ENCODE measurements at places on chromosomes 2 and 18.

DNA sequence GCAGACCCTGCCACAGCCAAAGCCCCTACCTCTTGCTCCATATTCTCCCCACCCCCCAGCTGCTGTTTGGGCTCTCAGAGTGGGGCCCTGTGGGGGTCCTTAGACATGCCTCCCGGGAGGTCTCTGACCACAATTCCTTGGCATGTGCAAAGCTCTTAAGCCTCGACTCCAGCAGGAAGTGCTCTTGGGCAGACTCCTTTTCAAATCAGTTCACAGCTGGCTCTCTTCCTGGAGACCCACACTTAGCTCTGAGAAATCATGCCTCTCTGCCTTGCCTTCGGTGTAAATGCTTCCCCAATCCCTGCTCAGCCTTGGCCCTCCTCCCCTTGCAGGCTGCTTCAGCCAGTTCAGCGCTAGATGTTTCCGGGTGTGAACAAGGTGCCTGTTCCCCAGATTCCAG, 46.9 kb downstream of the NGEF start:
- no peak for DNase-seq

DNA sequence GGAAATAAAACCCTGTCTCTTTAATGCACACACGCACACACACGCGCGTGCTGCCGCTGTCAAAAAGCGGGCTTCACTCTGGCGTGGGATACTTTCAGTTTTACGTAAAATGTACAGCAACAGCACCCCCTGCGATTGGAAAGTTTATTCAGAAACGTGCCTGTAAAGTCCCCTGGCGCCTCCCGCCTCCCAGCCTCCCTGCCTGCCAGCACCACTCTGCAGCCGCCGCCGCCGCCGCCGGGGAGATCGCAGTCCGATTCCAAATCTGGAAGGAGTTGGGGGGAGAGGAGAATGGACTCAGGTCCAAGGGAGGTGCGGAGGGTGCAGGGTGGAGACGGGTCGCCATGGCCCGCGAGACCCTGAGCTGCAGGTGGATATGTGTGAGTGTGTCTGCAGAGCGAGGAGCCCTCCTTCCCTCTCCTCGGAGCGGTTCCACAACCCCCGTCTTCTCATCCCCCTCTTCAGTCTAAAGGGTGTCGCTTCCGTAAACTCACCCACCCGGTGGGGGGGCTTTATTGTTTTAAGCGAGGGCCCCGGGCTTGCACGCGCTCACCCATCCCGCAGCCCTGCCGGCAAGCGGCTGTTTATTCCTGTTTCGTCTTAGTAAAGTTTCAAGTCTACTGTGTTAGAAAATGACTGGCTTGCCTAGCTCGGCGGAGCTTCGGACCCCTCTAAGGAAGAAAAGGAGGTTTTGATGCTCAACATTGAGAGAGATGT, 1.8 kb upstream of the BCL11A start:
- peak; percentile 60 for DNase-seq

- no peak for DNase-seq
These were observed 72.8 kb downstream of the AQP4 start for GRCh38 chr18:26792661-26793060.

DNA sequence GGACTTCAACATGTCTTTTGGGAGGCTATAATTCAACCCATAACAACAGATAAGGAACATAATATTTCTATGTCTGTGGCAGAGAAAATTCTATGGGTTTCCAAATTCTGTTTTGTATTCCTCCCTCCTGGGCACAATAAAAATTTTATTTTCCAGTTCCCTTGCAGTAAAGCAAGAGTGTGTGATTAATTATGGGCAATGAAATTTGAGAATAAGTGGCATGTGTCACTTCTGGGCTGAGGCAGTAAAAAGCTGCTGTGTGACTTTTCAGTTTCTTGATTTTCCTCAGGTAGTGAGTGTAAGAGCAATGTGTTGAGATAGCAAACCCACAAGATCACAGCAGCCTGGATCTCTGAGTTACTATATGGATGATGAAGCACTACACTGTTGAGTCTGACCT, 216.4 kb downstream of the MEIS1 start:
- DNase-seq: no peak

GRCh38 chr2:109613081-109613921, 465 bp downstream of the SEPTIN10 start:
- DNase-seq: peak; percentile 61
